Activated T-helper 2 cell treated with anti-CD3 and anti-CD28 coated beads, Interferon-gamma antibody, Interleukin-2, Interleukin-4, amounts not matched to agents 10 μg/mL and 5 μg/mL and 100 μg/mL, durations not matched to agents 14 hours and 24 hours and 36 hours (primary cell): ENCODE measurements at places on chromosomes 7 and 10. TPM values are rescaled to one million over a fixed set of nuclear protein-coding genes. Genes with fewer than 3 reads are reported as not detected.

The COL1A2 gene
- 1.4 and 1.5 TPM in 2 replicates for total RNA-seq

DNA sequence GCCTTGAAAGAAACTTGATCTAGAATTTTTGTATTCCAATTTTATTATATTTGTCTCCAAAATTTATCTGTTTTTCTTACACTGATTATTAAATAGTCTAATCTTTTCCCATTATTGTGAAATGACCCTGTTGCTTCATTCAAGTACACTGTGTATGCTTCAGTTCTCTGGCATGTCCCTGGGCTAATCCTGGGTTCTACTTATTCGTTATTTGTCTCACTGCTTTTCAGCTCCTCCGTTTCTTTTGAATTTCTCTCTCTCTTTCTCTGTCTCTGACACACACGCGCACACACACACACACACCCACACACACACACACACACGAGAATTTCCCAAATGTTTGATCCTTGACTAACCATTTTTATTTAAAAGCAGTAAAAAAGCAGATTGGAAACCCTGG lies 768.6 kb downstream of the NRG3 start:
- DNase-seq = no peak

DNA sequence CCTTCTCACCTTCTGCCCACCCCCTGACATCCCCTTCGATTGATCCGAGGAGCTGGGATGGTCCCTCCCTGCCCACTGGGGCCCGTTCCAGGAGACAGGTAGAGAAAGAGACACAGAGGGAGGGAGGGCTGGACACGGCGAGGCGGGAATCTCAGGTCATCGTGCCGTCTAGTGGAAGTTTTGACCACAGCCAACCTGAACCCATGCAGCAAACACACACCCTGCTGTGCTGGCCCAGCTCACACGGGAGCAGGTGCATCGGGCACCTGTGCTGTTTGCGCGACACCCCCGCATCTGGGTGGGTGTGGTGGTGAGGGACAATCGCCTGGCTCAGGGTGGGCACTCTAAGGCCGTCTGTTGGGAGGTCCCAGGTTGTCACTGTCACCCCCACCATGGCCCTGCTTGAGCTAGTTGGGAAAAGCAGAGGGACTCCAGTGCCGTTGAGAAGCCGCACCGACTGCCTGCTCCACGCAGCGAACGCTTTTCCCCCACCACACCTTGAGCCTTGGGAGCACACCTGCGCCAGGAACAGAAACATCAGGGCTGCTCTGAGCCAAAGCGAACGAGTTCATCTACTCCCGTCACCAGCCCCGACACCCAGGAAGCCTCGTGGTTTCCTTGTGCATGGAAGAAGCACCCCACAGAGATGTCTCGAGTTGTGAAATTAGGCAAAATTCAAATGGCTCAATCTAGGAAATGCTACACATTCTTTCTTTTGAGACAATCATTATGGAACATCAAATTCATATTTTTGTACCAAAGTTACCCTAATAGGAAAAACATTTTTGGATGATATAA lies 285.8 kb downstream of the DNAJB6 start:
- no peak for DNase-seq

DNA sequence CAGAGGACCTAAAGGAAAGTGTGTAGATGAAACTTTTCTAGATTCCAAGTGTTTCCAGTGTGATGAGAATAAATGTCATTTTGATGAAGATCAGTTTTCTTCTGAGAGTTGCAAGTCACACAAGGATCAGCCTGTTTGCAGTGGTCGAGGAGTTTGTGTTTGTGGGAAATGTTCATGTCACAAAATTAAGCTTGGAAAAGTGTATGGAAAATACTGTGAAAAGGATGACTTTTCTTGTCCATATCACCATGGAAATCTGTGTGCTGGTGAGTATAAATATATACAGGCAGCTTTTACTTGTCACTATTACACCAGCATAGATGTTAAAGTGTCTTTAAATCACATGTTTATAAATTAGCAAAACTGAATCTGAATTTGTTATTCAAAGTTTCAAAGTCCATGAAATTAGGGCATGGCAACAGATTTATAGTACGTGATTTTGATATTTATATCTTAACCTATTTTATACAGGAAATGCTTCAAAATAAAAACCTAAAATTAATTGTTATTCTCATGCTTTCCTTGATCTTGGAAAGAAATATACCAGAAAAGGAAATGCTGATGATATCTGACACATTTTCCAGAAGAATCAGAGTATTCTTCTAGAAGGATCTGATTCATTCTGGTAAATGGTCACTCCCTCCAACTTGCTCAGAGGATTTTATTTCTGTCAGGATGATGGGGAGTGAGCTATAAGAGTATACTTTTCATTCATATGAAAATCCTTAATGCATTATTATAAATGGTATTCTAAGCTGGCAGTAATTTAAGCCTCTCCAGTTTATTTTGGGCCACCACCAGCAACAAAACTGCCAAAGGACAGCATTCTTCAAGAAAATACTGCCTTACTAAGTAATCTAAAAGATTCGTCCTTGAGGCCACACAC lies 71.4 kb downstream of the ITGB8 start:
- no peak for DNase-seq

The TMEM225B gene
- 1.3 and 1.9 TPM in 2 replicates for total RNA-seq

GRCh38 chr10:69333205-69333604 lies 54.9 kb downstream of the HK1 start:
- no peak for DNase-seq

The PON1 gene
- total RNA-seq = not detected in 2 replicates

- no peak for DNase-seq
Measured at GRCh38 chr7:21327422-21328409, 100.2 kb upstream of the SP4 start.

GRCh38 chr7:73894733-73895551 lies 34.0 kb downstream of the TMEM270 start:
- DNase-seq = no peak

The LRMDA gene
- not detected in 2 replicates for total RNA-seq

DNA sequence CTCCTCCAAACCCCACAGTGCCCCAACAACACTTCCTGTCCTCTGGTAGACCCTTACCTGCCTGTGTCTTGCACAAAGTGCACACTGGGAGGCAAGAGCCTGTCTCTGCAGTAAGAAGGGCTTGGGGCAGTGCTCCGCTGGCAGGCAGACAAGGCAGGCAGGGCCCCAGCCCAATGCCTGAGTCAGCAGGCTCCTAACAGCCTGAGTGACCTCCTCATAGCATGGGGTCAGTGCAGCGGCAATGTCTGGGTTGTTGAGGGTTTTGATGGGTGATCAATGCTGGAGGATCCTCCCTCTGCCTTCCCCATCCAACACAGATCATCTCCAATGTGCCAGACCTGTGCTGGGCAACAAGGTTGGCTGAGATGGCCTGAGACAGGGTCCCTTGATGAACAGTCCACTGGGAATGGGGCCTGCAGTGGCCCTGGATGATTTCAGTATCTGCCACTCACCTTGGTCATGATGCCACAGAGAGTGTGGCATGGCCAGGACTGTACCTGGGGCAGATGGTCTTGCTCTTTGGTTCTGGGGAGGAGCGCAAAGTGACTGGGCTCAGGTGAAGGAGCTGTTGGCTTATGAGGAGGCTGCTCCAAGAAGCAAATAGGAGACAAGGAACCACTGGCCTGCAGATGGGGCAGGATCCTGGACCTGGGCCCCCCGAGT lies 55.6 kb upstream of the CAMK2B start:
- no peak for DNase-seq

- no peak for DNase-seq
Measured at GRCh38 chr10:89118091-89118490, 89.0 kb downstream of the CH25H start.

GRCh38 chr7:121833991-121834390 lies 39.0 kb upstream of the PTPRZ1 start:
- no peak for DNase-seq

DNA sequence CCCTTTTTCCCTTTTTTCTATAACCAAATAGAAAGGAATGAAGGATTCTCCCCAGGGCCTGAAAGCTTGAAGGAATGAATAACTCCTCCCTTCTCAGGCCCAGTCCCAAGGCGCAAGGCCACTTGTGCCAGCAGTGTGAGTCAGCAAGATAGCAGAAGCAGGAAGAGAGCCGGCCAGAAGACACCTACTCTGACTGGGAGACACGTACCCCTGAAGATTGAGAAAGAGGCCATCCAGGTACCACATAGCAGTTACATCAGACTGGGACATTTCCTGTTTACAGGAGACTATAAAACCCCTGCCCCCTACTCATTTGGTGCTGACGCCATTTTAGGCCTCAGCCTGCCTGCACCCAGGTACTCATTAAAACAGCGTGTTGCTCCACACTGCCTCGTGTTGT lies 65.5 kb downstream of the LRRC17 start:
- DNase-seq = no peak

The NUTM2B gene
- total RNA-seq = 0.59 and 1.1 TPM in 2 replicates

The NEUROD6 gene
- total RNA-seq = not detected in 2 replicates

GRCh38 chr7:94182721-94183120 lies 178.6 kb upstream of the BET1 start:
- no peak for DNase-seq

The ANKRD1 gene
- not detected in 2 replicates for total RNA-seq

The CYP3A7 gene
- total RNA-seq = not detected in 2 replicates

- DNase-seq = no peak
Measured at GRCh38 chr10:103818105-103818504, 37.3 kb downstream of the SH3PXD2A start.

DNA sequence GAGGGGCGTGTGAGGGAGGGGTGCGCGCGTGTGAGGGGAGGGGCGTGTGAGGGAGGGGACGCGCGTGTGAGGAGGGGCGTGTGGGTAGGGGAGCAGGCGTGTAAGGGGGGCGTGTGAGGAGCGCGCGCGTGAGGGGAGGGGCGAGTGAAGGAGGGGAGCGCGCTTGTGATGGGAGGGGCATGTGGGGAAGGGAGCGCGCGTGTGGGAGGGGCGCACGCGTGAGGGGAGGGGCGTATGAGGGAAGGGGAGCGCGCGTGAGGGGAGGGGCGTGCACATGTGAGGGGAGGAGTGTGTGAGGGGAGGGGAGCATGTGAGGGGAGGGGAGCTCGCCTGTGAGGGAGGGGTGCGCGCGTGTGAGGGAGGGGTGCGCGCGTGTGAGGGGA lies 19.1 kb downstream of the MXI1 start:
- peak; percentile 72 for DNase-seq

DNA sequence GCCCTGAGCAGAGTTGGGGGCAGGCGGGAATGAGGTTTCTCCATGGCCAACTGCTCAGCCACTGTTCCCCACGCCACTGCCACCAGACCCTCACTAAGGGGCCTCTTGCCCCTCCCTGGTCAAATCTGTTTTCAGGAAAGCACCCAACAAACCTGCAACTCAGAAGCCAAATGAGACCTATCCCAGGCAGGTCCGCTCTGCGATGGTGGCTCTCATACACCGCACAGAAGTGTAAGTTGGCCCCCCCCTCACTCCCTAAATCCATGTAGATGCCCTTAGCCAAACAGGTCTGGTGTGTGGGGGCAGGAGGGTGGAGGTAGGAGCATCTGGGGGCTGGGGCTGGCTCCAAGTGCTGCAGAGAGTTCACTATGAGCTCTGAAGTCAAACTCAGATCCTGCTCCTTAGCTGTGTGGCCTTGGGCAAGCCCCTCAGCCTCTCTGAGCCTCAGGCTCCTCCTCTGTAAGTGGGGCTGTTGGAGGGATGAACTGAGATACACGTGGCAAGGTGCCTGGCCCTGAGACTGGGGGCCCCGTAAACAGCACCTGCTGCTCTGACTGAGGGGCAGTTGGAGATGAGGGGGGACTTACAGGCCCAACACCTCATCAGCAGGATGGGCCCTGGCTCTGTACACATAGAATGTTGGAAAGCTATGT lies 1.1 kb downstream of the MMRN2 start:
- no peak for DNase-seq

DNA sequence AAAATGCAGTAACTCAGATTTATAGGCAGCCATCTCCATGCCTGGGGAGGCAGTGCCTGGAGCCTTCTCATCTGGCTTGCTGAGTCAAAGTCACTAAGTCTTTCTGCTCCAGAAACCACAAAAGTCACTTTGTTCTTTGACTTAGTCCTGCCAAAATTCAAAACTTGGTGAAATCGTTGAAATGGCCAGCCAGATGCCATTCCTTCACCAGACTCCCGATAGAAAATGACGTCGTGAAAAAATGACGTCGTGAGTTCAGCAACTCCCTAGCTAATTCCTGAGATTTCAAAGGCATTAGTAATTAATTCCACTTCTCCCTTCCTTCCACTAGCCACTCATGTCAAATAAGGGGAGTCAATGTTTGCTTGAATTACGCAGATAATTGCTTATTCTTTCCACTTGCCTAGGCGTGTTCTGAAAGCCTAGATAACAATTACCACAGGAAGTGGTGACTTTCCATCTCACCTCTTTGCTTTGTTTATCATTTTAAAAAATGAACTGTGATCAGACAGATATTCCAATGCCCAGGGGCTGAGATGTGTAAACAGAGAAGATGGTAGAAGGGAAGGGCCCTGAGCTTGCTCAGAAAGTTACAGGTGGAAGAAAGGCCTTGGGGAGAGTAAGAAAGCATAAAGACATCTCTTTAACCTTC lies 48.5 kb upstream of the OSBPL3 start:
- DNase-seq = peak; percentile 32

DNA sequence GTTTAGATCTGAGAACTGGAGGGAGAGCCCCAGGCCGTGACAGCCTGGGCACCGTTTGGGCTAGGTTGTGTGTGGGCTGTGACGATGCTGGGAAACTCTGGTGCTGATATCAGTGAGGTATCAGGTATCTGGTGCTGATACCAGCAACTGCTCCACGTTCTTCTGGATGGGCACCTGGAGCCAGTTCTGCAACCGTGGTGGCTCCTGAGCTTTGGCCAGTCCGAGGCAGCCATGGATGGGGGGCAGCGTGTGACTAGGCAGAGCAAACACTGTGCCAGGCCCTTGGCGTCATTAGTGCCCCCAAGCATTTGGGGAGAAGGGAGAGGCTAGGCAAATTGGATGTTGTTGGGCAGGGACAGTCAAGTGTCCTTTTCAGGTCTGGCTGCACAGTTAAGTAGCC lies 57.9 kb downstream of the ZNF467 start:
- DNase-seq = no peak

DNA sequence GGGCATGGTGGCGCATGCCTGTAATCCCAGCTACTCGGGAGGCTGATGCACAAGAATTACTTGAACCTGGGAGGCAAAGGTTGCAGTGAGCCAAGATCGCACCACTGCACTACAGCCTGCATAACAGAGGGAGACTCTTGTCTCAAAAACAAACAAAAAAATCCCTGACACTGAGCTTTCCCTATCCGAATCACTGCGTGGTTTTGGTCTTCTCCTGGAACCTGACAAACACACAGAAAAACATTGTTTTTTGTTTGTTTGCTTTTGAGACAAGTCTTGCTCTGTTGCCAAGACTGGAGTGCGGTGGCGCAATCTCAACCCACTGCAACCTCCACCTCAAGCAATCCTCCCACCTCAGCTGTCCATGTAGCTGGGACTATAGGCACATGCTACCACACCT lies 50.4 kb upstream of the PTPRN2 start:
- DNase-seq = no peak

DNA sequence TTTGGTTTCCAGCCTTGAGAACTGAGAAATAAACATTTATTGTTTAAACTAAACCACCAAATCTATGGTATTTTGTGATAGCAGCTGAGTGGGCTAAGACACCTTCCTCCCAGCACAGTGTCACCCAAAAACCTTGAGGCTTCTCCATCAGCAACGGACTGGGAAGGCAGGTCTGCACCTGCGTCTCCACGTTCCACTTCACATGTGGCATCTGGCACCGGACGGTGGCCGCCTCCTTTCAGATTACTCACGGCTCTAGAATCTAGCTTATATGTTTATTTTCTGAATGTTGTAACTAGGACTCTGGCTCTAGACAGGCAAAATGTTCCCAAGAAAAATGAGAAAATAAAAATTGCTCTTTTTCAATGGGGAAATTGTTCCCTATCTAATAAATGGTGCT lies 201.0 kb downstream of the ADARB2 start:
- no peak for DNase-seq

GRCh38 chr7:27714831-27715444 lies 25.0 kb upstream of the TAX1BP1 start:
- DNase-seq = no peak

GRCh38 chr7:157855016-157855415 lies 518.2 kb downstream of the DNAJB6 start:
- no peak for DNase-seq

The MNX1 gene
- total RNA-seq = 0.09 TPM in 1 of 2 replicates, not detected in the other
